ENCODE measurements at places on chromosomes 1 and 21.

- no peak for DNase-seq
These were observed 36.5 kb downstream of the GPSM2 start for GRCh38 chr1:108913105-108913948.

DNA sequence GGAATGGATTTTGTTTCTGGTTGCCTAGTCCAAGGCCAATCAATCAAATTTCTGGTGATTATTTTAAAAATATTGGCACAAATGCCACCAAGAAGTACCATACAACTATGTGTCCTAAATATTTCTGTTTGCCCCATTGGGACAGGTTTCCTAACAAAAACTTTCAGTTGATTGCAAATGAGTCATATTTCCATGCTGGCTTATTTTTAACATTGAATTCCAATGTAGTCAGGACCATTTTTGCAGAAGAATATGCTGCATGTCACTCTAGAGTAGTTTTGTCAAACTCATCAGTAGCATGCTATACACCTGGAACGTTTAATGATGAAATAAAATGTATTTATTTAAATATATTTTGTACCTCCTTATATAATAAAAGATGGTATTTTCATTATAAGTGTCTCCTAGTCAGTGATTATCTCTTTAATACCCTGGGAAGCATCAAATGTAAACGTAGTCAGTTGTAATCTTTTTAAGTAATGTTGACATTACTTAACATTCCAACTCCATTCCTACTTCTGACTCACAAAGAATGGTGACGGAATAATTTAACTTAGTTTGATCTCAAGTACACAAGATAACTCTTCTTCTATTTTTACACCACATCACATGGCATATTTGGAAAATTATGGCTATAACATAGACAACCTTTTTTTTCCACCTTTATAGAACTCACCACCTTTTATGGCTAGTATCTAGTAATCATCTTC, 39.0 kb upstream of the USH2A start:
- no peak for DNase-seq

DNA sequence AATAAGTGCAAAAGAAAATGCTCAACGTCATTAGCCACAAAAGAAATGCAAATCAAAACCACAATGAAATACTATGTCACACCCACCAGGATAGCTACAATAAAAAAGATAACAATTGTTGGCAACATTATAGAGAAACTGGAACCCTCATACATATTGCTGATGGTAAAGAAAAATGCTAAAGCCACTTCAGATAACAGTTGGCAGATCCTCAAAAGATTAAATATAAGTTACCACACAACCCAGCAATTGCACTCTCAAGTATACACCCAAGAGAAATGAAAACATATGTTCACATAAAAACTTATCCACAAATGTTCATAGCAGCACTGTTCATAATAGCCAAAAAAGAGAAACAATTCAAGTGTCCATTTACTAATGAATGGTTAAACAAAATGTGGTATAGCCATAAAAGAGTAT, 20.7 kb downstream of the TRIM33 start:
- no peak for DNase-seq

DNA sequence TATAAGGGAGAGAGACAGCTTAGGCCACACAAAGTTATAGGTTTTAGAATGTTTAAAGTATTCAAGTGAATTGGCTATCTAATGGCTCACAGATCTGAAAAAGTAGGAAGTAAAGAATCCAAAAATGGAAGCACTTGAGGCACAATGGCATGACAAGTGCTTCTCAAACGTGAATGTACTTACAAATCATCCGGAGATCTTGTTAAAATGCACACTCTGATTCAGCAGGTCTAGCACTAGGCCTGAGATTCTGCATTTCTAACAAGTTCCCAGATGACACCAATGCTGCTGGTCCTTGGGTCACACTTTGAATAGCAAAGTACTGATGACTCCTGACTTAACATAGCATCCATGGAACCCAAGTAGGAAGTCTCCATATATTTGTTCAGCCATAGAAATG, 20.9 kb upstream of the AGL start:
- DNase-seq: no peak

DNA sequence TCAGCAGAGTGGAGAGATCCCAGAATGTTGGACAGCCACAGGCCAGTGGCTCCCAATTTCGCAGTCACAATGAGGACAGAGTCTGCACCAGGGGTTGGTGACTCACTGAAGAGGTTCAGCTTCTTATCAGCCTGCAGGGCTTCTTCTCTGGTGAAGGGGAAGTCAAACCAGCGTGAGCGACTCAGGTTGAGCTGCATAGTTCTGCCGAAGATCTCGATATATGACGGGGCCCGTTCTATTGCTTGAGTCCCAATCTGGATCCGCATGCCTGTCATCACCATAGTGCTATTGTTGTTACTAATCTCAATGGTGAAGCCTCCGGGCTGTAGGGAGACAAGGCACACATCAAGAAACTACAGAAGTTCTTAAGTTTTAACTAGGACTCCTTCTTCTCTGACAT, 58.5 kb downstream of the UBR4 start:
- no peak for DNase-seq

GRCh38 chr1:11610629-11611180, 43.5 kb downstream of the FBXO2 start:
- no peak for DNase-seq

- no peak for DNase-seq
These were observed 3.0 kb upstream of the PDC start for GRCh38 chr1:186463926-186464325.

DNA sequence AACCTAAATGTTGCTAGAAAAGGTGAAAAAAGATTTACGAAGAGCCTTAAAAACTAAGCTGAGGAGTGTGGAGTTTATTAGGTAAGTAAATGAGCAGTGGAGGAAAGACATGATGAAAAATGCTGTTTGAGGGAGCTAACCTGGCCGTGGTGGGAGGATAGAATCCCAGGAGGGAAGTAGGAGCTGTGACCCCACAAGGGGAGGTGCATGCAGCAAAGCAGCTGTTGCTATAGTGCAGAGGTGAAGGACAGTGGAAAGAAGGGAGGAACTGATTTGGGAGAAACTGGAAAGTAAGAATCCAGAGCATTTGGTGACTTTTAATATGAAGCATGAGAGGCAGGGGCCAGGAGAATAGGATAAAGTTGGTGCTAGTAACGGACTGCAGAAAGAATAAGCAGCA, 271.7 kb upstream of the ADGRL2 start:
- no peak for DNase-seq

GRCh38 chr21:32335601-32336575, 37.2 kb downstream of the MRAP start:
- no peak for DNase-seq

DNA sequence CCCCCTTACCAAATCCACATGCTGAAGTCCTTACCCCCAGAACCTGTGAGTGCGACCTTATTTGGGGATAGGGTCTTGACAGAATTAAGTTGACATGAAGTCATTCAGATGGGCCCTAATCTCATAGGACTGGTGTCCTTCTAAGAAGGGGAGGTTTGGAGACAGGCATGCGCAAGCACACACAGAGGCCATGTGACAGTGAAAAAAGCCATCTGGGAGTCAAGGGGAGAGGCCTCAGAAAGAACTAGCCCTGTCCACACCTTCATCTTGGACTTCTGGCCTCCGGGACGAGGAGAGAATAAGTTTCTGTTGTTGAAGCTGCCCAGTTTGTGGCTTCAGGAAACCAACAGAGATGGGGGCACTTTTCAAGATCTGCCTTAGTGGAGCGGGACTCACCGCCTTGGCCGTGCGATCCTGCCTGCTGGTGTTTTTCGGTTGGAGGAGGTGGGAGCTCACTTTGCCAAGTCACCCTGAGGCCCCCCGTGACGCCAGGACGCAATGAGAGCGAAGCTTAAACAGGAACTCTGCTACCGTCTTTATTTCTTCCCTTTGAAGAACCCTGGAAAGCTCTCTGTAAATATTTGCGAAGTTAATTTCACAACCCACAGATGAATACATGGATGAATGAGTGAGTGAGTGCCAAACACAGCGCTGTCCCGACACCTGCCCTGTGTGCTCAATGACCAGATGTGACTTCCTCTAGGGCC, 42.5 kb upstream of the C1orf174 start:
- DNase-seq: no peak

- DNase-seq: no peak
These were observed 62.1 kb downstream of the SNX7 start for GRCh38 chr1:98723574-98723973.

- no peak for DNase-seq
These were observed 77.3 kb downstream of the DHRS3 start for GRCh38 chr1:12540580-12541273.

- DNase-seq: no peak
These were observed 111.0 kb downstream of the ZMYM4 start for GRCh38 chr1:35379317-35380000.

- DNase-seq: no peak
These were observed 73.8 kb downstream of the RPE65 start for GRCh38 chr1:68375919-68376318.

GRCh38 chr1:47622776-47623556, 185.1 kb downstream of the FOXD2 start:
- DNase-seq: peak; percentile 22

- no peak for DNase-seq
These were observed 11.9 kb downstream of the KLHL12 start for GRCh38 chr1:202915146-202915545.

DNA sequence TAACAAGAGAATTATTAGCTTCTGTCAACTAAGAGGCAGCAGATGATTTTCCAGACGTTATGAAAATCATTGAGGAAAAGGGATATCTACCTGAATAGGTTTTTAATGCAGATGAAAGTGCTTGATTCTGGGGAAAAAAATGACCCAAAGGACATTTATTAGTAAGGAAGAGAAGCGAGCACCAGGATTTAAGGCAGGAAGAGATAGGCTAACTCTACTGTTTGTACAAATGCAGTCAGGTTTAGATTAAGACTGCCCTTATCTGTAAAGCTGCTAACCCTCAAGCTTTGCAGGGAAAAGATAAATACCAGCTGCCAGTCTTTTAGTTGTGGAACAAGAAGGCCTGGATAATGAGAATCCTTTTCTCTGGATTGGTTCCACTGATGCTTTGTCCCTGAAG, 33.0 kb upstream of the LRIG2 start:
- no peak for DNase-seq

GRCh38 chr1:168792142-168792541, 63.1 kb upstream of the DPT start:
- DNase-seq: no peak

- DNase-seq: no peak
These were observed 203.4 kb downstream of the HS2ST1 start for GRCh38 chr1:87117761-87118368.

DNA sequence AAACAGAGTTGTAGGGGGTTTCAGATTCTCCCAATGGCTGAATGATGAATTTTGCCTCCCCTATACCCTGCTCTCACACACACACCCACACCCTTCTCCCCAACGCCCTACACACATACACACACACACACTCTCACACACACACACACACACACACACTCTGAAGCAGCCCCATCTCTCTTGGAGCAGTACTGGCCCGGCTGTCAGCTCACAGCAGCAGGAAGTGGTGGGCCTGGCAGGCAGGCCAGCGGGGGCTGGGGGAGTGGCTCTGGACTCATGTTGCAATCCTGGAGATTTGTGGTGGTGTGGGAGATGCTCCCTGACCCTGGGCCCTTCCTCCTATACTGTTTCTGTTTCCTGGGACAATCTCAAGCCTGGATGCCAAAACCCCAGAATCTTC, 2.2 kb downstream of the IKBKE start:
- peak; percentile 60 for DNase-seq

- no peak for DNase-seq
These were observed 287.2 kb downstream of the SRGAP2C start for GRCh38 chr1:121472017-121472416.

DNA sequence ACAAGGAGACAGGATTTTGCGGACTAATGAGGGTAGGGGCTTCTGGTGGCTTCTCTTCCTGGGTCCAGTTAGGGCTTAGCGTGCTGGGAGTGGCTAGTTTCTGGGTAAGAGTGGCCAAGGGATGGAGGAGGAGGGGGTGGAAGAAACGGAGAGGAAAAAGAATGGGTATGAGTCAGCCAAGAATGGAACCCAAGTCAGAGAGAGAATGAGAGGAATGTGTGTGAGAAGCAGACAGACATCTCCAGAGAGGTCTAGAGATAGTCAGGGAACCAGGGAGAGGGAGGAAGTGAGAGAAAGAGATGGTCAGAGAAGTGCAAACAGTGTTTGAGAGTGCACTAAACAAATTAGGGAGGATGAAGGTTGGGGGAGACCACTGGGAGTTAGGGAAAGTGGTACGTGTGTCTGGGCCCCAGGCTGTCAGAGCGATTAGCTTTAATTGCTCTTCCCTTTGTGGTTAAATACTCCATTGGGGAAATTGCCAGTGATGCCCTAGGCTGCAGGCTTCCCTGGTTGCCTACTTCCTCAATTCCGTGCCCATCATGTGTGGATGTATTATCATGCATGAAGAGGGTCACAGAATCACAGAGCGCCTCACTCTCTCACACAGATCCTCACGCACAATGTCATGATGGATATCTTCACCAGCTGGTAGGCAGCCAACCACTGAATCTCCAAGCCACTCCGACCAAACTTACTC, 1.4 kb downstream of the PEA15 start:
- DNase-seq: no peak

All from ecto neural progenitor cell (in vitro differentiated cells).